ENCODE measurements at places on chromosomes 12 and 14.

- DNase-seq = no peak
Measured at GRCh38 chr12:12056951-12057350, 13.8 kb upstream of the BCL2L14 start.

DNA sequence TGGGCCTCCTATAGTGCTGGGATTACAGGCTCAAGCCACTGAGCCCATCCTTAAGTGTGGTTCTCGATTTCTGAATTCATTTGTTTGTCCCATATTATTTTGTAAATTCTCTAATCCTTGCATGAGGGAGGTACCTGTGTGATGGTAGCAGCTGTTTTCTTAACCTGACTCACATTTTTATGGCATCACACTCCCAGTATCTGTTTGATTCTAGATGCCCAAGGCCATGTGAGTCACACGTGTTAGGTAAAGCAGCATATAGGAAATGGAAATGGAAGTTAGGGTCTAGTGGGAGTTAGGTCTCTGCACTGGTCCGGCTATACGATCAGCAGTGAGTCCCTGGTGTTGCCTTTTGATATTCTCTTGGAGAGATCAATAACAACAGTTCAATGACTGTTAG is 198.1 kb downstream of the ERC1 start:
- no peak for DNase-seq

GRCh38 chr14:90137807-90138206 is 76.0 kb downstream of the KCNK13 start:
- no peak for DNase-seq

GRCh38 chr12:96274331-96274730 is 80.2 kb downstream of the ELK3 start:
- no peak for DNase-seq

GRCh38 chr12:12207746-12208145 is 59.1 kb downstream of the LRP6 start:
- DNase-seq = no peak

GRCh38 chr12:73632191-73632590 is 905.4 kb upstream of the ATXN7L3B start:
- no peak for DNase-seq

DNA sequence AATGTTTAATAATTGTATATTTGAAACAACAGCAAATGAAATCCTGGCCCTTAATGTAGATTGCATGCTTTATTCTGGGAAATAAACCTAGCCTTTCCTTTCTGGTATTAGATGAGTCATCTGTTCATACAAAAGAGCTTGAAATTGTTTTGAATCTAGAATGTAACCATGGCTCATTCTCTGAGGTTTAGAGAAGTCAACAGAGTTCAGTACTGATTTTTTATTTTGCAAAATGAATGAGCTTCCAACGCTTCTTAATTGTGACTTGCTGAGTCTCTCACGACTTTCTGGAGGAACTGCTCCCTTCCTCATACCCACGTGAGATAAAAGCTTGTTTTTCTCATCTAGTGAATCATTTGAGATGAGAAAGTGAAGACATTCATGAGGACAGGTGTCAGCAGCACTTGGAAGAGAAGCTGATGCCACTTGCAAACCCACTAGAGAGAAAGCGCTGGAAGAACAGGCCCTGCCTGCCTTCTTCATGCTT is 509.6 kb downstream of the VRK1 start:
- DNase-seq = no peak
